ENCODE measurements at places on chromosomes 2 and 18.

- no peak for DNase-seq
Measured at GRCh38 chr2:206797376-206797775, 32.0 kb downstream of the FASTKD2 start.

- DNase-seq: no peak
Measured at GRCh38 chr2:160892204-160892603, 268.0 kb upstream of the TANK start.

DNA sequence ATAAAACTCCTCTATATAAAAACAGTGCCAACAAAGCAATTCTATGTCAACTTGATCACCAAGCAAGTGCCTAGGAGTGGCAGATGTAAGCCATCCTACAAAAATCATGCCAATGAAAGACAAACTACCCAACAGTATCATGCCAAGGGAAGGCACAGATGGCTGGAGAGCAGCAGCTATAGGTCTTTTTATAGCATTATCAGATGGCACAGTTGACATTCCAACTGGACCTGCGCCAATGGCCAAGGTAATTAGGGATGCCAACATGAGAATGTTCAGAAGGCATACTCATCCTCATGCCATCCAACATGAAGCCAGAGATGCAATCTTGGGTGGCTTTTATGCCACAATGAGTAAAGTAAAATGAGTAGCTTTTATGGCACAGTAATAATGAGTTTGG lies 237.3 kb downstream of the OTX1 start:
- no peak for DNase-seq

DNA sequence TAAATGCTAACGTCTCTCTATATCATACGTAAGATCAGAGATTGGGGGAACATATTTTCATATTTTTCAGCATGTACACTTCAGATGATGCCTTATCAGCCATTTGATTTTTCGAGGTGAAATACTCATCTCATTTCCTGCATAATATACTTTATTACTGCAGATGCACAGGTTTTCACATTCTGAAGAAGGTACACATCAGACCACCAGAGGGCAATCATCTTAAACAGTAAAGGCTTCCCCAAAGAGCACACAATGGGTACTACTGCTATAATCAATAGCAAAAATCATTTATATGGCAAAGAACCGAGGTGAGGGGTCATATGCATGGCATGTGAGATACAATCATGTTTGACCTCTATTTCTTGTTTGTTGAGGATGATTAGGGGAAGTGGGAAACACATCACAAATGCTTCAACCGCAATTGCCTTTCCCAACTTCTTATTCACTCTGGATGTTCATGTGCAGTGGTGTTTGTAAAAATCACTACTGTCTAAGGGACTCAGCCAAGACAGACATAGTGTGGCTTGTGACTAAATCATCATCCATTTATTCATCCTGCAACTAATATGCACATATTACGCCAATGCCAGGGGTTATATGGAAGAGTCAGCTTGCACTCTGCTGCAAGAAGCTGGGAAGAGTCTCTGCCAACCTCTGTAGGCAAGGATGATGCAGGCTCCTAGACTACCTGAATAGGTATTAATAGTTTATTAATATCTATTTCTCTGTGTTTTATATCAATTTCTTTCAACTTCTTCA lies 118.7 kb downstream of the EPB41L3 start:
- DNase-seq: no peak

DNA sequence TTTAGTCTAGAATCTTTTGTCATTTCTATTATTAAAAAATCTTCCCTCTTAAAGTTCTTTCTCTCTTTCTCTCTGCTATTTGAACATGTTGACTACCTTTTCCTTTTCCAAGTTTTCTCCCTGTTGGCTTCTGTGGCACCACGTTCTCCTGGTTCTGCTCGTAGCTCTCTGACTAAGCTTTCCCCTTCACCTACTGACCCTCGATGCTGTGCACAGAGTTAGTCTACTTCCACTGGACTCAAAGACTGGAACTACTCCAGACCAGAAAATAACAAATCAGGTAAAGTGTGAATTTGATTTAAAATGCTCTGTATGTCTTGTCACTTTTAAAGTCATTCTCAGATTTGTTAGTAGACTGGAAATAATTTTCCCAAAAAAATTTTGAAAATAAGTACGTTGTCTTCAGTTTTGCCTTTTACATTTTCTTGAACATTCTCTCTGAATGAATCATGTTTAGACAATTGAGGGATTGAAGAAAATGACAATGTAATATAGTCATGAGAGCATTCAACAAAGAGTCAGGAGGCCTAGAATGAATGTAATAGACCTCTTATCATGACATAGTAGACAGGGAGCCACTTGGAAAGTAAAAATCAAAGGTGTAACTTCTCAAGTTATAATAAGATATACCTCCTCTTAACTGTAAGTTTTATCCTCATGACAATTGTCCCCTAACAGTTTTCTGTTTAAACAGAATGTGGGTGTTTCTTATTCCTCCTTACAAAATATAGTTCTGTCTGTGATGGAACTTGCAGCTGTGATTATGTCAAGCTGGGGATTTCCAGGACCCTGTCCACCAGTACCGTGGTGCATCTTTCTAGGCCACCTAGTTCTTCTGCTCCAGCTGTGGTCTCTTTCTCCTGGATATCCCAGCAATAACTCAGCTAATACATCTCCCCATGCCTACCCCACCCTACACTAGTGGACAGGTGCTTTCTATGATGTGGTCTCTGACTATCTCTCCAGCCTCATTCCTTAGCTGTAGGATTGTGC lies 25.5 kb downstream of the ITPRID2 start:
- no peak for DNase-seq

- no peak for DNase-seq
Measured at GRCh38 chr18:6056171-6056910, 161.0 kb upstream of the TMEM200C start.

DNA sequence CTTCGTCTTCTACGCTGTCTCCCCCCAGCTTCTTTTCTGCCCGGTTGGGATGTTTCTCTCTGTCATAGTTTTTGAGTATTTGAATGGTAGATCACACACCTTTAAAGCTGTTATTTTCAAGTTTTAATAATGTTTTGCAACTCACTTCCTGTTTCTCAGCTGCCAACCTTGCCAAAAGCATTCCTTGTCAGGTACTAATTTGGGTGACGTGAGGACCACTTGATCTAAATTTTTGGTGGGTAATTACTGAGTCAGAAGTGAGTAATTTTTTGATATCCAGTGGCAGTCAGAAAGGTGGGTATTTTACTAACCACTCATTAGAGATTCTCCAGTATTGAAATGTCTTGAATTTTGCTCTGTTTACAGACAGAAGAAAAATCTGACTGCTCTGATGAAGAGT lies 852.4 kb upstream of the FANCL start:
- DNase-seq: no peak

- no peak for DNase-seq
Measured at GRCh38 chr18:36809590-36810381, 19.0 kb downstream of the TPGS2 start.

DNA sequence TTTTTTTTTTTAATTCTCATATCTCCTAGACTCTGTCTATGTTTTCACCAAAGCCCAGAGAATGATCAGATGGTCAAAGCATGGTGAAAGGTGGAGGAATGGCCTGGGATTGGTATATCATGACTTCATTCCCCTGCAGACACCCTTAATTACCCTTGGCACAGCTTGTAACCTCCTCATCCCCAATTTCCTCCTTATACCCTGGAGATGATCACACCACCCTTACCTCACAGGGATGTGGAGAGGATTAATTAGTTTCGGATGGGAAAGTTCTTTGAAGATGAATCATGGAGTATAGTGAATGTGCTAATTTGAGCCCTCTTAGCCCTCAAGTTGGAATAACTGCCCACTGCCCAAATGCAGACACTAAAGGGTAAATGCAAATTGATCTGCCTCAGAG lies 138.0 kb upstream of the LYPD6 start:
- no peak for DNase-seq

GRCh38 chr2:130372055-130372832 lies 16.4 kb downstream of the PTPN18 start:
- DNase-seq: peak; percentile 78

DNA sequence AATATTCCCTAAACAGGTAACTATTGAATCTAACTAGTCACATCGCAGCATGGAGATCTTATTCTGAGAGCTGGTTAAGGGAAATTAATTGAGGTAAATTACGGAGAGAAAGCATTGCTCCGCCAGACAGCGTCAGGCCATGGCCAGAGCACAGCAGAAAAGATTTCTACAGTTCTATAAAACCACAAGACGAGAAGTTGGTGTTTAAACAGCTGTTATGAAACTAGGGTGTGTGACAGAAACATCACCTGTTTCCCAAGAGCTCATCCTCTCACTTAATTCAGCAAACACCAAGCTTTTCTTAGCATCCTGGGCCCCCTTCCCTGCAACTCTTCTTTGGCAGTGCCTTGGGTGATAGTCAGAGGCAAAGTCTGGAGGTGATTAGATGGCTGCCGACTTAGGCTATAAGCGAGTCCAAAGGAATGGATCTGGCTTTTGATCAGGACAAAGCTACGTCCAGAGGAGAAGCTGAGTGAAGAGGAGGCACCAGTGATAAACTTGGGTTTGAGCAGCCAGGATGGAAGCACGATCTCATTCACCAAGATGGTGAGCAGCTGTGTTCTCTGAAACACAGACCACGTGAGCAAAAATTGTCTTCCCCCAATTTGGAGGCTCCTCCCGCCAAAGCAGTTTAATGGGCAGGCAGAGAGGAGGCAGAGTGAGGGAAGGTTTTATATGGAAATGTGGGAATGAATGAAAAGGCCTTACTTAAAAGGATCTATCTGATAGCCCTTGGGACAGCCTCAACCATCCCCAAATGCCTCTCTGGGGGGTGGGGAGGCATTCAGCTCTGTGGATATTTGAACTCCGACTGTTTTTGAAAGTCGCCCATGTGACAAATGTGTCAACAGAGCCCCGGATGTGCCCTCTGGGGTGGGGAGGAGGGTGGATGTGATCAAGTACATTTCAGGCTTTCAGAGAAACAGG lies 57.8 kb downstream of the PKDCC start:
- DNase-seq: peak; percentile 55

- DNase-seq: no peak
Measured at GRCh38 chr2:162267996-162268395, 24.8 kb upstream of the FAP start.

- no peak for DNase-seq
Measured at GRCh38 chr2:122500316-122501105, 745.1 kb downstream of the TSN start.

DNA sequence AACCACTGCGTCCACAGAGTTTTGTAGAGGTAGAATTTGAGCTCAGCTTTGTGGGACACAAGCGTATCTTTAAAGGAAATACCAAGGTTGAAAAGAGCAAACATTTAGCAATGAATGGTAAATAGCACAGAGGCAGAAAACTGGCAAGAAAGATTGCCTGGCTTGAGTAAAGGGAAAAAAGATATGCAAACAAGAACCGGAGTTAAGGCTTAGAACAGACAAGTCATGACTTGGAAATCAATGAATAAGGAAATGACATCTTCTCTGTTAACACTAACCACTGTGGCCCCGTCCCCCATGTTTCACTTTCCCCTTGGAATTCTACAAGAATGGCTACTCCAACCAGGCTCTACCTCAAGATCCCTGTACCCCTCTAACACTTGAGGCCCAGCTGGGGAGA lies 3.8 kb downstream of the STAM2 start:
- DNase-seq: no peak

DNA sequence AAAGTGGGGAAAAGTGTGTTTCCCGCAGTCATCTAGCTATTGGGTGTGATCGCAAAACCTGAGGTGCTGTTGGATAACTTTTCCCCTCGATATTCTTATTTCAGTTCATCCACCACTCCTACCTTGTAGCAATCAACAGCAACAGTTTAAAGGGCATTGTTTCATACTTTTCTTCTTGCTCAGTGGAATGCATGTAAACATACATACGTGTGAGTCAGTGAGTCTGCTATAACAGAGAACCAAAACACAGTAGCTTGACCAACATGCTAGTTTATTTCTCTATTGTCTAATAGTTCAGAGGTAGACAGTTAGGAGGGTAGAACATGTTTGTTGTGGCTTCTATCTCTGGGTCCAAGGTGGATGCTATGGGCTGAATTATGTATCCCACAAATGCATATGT lies 77.6 kb upstream of the FOXI3 start:
- no peak for DNase-seq

DNA sequence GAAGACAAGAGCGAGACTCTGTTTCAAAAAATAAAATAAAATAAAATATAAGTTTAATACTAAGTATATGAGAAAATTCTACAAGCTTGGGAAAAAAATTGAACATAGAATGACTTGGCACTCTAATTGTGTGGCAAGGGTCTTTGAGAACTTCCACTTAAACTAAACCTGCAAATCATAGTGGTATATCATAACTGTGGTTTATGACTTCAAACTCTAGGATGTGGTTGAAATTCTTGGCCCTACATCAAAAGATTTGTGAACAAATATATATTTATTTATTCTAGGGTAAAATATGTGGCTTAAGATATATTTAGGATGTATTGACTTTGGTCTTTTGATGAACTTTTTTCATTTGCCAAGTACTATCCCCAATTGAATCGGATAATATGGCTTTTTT lies 3.1 kb upstream of the FAM171B start:
- DNase-seq: no peak

DNA sequence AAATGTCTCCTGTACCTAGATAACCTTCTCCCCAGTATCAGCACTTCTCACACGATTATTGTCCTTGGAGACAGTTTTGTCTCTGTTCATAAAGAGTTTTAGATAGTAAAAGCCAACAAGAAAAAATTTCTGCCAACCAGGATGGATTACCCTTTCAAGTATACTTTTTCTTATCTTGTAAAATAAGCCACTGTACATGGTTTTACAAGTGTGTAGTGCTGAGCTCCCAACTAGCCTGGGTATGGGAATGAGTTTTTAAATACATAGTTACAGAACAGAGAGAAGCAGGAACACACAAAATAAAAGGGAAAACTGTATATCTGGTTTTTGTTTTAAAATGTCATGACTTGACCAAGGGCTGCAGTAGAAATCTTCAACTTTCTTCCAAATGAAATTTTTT lies 76.7 kb downstream of the C18orf54 start:
- no peak for DNase-seq

DNA sequence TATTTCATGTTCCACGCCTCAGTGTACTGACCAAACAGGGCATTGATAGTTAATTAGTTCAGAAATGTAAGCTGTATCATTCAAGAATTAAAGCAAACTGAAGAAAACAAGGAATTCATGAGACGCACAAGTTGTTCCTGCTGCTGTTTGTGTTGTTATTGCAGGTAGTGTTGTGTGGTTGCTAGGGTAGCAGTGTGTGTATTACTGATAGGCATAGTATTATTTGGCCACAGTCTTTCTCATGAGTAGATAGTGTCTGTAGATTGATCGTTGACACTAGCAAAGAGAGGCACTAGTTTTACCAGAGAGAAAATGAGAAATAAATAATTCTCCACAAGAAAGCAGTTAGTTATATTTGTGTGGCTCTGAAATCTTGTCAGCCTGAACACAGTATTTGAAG lies 548.6 kb downstream of the LRP1B start:
- DNase-seq: no peak

- DNase-seq: no peak
Measured at GRCh38 chr2:46335391-46336282, 38.4 kb downstream of the EPAS1 start.

- no peak for DNase-seq
Measured at GRCh38 chr2:156731506-156731905, 295.3 kb downstream of the GPD2 start.

- DNase-seq: no peak
Measured at GRCh38 chr2:7127156-7127555, 209.9 kb downstream of the RNF144A start.

GRCh38 chr2:17076533-17076932 lies 410.9 kb upstream of the CYRIA start:
- no peak for DNase-seq

Data from stimulated activated CD8-positive, alpha-beta memory T cell treated with anti-CD3 and anti-CD28 coated beads, Interleukin-15, amount 100 ng/mL, for 48 hours (primary cell).